Erythroblast (primary cell): ENCODE measurements at places on chromosomes 11 and 22.

- peak; percentile 23 for DNase-seq
Observed at GRCh38 chr11:64090806-64091516, 55.2 kb downstream of the FLRT1 start.

GRCh38 chr11:8093931-8094575 is 13.0 kb downstream of the TUB start:
- no peak for DNase-seq

DNA sequence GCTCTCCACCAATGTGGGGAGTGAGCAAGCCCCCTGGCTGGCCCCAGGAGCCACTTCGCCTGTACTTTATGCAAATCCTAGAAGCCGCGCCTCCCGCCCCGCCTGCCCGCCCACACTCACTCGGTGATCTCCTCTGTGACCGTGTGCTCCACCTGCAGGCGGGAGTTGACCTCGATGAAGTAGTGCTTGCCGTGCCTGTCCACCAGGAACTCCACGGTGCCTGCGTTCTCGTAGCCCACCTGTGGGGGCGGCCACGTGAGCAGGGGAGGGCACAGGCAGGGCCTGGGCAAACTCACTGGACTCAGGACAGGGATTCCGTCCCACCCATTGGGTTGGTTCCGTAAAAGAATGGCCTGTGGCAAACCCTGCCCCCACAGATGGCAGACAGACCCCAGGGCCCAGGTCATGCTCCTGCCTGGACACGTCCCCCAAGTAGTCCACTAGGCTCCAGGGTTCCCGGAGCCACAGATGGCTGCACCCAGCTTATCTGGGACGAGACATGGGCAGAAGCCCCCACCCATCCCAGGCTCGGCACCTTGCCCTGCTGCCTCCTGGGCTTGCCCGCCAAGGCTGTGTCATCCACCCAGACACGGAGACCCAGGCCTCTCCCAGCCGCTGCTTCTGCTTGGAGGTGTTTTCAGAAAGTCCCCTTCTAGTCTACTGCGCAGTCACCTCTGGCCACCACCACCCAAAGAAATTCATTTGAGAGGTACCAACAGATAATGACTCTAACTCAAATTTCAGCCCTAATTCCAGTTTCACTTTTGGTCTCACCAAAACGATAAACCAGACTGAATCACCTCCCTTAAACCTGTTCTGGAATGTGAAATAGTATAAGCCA is 12.1 kb downstream of the LRFN4 start:
- DNase-seq, result peak; percentile 79

- no peak for DNase-seq
Observed at GRCh38 chr11:117961896-117962295, 24.3 kb upstream of the IL10RA start.

DNA sequence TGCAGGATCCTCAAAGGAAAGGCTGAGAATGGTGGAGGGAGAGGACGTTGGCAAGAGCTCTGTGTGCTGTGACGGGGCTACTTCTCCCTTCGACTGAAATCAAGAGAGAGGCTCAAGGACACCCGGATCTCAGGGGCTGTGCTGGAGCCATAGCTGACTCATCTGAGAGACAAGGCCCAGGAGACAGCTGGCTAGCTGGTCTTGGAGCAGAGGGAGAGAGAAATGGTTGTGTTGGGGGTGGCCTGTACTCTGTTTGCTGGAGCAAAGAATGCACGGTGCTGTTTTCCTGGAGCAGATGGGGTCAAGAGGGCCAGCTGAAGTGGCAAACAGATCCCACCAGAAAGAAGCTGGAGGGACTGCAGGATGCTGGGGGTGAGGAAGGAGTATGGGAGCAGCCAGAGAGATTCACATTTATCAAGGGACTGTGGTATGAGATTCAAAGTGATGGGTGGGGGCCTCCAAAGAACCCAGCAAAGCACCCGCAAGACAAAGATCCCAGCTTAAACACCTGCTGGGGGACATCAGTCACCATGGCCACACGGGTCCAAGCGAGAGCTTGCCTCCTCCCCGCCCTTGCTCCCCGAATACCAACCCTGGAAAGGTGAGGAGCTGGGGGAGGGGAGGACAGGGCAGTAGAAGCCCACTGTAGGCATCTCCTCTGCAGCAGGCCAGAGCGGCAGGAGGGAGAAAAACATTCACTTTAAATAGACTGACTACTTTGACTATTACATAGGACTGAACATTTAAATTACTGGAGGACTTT is 40.8 kb downstream of the MAP6 start:
- DNase-seq, result no peak

DNA sequence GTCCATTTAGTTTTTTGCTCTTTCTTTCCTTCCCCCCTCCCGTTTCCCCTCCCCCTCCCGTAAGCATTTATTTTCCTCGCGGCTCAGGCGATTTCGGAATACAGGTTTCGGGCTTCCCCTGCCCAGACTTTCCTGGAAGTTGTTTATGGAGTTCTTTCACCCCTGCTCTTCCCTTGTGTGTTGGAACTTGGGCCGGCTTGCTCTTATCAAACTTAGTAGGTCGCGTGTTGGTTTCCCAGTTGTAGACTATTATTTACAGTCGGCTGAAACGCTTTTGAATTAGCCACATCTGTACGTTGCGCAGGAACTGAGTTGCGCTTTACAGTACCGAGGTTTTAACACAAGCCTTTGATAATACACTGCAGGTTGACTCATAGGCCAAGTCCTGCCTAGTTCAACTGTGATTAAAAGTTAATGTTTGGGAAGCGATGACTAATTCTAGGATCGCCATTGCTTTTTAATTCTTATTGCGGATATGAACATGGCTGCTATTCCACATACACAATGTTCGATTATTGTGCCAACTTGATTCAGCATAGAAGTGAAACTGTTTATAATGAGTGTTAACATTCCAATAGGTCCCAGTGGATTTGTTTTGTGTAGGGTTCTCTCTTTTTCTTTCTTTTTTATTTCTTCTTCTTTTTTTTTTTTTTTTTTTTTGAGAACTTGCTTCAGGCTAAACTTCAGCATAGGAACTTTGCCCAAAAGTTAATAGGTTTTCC is 1.7 kb downstream of the YAP1 start:
- no peak for DNase-seq

DNA sequence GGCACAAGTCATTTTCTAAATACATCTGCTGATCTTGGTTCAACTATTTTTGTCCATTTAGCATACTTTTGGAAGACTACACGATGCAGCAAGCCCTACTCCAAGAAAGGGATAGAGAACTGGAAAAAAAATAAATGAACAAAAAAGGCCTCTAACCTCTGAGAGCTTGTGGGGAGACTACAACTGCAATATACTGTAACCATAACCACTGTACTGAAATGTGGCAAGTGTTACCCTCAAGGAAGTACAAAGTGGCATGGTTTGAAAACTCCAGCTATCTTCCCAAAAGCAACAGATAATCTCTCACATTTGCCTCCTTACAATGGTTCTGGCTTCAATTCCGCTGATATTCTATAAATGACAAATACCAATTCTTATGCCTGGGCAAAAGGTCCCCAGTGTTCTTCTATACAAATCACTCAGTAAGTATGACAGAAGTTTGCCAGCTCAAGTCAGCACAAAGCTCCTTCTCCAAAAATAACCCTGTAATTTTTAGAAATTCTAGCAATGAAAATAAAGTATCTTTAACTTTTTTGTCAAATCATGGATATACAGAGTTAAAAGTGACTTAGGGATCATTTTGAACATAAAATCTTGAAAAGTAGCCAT is 22.9 kb downstream of the AMBRA1 start:
- no peak for DNase-seq

DNA sequence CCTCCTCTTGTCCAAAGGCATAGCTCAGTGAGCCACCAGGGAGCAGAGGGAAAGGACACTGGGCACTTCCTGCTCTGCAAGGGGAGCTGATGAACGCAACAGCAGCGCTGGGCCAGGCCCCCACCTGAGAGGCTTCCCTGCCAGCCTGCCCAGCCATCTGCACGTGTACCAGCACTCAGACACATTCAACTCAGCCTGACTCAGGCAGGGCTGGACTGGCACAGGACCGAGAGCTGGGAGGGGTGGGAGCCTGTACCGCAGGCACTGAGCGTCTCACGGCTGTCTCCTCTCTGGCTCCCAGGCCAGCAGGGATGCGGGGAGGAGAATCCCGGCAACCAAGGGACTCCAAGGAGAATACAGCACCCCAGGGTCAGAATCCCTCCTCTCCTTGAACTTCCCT is 411.8 kb downstream of the CTTN start:
- no peak for DNase-seq

DNA sequence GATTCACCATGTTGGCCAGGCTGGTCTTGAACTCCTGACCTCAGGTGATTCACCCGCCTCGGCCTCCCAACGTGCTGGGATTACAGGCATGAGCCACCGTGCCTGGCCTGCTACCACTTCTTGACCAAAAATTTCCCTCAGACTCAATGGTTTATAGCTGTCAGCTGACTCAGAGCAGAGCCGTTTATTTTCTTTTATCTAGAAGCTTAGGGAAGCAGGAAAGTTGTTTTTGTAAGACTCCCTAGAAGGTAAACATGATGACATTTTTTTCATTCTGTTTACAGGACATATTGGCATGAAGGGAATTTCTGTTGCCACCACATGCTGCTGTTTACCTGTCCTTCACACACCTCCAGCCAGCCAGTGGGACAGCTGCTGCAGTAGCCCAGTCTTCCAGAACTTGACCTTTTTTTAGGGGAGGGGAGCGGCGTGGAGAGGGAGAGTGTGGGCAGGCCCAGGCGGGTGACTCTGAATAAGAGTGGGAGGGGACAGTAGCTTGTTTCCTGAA is 56.1 kb upstream of the PTPRJ start:
- no peak for DNase-seq

- DNase-seq, result no peak
Observed at GRCh38 chr11:63609971-63610580, 4.2 kb downstream of the PLAAT3 start.

DNA sequence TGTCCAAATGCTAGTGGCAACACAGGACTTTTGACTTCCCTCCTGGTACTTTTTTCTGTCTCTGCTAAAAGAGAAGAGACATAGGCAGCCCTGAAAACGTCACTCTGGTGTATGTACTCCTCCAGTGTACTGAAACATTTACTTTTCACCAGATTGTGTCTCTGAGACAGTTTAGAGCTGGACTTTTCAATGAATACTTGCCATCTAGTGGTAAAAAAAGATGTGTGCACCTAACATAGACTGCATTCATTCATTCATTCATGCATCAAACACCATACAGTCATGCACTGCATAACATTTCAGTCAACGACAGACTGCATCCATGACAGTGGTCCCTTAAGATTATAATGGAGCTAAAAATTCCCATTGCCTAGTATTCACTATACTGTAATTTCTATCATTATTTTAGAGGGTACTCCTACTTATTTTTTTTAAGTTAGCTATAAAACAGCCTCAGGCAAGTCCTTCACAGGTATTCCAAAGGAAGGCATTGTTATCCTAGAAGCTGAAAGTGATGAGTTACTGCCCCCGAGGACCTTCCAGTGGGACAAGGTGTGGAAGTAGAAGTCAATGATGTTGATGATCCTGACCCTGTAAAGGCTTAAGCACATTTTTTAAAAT is 186.2 kb downstream of the SPON1 start:
- DNase-seq, result peak; percentile 17

DNA sequence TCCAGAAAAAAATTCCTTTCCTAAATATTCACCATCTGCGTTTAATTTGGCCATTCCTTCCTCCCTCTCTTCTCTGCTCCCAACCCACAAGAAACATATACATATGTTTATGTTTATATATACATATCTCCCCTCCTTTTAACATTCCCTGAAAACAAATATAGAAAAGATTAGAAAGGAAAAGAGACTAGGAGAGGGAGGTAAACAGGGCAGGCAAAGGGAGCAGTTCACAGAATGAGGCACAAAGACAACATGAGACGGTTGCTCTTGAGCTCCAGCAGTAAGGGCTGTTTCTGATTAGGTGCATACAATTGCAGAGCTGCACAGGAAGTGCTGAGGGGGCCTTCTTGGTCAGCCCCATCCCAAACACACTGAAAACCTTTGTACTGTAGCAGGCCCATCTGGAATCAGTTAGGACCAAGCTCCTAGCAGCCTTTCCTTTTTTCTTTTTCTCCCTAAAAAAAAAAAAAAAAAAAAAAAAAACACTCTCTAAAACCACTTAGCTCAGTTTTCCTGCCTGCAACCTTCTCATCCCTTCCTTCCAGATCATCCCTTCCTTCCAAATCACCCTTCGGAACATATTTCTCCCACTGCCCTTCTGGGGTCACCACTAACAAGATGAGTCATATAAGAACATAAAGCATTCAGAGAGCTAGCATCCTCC is 57.0 kb downstream of the RBFOX2 start:
- DNase-seq, result no peak

DNA sequence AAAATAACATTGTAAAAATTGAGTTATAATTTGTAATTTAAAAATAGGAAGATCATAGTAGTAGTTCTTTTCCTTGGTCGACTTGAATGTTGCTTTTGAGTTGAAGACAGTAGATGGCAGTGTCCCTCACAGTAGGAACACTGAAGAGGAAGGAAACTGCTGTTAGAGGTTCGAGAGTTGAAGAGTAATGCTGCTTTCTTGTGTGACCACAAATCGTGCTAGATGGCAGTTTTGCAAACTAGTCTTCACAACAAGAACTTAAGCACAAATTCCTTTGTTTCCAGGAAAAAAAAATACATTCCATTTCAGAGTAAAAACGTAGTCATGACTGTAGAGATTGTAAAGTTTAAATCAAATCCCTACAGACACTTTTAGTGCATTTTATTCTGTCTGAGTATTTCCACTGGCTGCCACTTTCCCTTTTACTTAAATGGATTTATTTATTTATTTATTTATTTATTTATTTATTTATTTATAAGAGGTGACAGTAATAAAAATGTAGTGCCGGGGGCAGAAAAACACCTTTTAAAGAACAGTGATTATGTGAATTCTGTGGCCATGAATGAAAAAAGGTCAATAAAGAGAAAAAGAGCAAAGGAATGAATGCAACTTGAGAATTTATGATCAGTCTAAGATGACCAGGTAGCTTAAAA is 54.6 kb downstream of the SPECC1L start:
- DNase-seq, result peak; percentile 60

GRCh38 chr11:110044226-110044968 is 48.8 kb upstream of the ZC3H12C start:
- DNase-seq, result no peak

DNA sequence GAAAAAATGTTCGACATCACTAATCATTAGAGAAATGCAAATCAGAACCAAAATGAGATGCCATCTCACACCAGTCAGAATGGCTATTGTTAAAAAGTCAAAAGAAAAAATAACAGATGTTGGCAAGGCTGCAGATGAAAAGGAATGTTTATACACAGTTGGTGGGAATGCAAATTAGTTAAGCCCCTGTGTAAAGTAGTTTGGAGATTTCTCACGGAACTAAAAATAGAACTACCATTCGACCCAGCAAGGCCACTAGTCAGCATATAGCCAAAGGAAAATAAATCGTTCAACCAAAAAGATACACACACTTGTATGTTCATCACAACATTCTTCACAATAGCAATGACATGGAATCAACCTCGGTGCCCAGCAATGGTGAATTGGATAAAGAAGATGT is 503.2 kb downstream of the OPCML start:
- no peak for DNase-seq

- no peak for DNase-seq
Observed at GRCh38 chr11:117941976-117942654, 12.9 kb upstream of the TMPRSS13 start.
